ENCODE measurements at places on chromosomes 5 and 9.

GRCh38 chr5:83857341-83857740 is 136.7 kb upstream of the HAPLN1 start:
- DNase-seq = no peak

DNA sequence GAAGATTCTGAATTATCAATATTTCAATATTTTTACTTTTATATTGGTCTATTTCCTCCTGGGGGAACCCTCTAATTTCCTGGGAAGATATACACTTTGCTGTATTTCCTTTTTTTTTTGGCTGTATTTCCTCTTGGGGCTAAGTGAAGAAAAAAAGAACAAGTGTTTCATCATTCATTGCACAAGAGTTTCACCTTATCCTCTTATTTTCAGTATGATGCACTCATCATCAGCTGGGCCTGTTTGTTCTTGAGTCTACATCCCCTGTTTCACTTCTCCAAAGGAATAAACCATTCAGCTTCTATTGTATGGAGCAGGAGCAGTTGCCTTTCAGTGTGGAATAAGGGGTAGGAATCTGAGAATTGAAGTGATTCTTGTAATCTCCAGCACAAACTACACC is 210.8 kb downstream of the FAM170A start:
- DNase-seq = no peak

- peak; percentile 86 for DNase-seq
Observed at GRCh38 chr9:127578952-127579853, 32.9 kb upstream of the STXBP1 start.

- DNase-seq = no peak
Observed at GRCh38 chr9:5994493-5994892, 20.9 kb downstream of the RANBP6 start.

DNA sequence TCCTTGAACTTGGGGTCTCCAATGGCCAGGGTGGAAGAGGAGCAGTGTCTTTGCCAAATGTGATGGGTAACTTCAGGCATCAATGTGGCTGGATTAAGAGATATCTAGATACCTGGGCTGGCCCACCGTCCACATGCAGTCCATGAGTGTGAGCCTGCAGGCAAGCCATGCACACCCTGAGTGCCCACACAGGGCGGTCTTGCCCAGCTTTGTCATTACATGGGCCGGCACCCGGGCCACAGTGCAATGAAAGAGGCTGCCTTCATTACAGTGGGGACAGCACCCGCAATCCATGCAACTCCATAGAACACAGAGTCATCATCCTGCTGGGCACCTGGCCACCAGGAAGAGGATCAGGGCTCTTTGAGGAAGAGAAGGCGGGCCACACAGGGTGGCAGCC is 263.8 kb upstream of the IRX1 start:
- no peak for DNase-seq

GRCh38 chr5:68193481-68194036 is 22.0 kb upstream of the PIK3R1 start:
- DNase-seq = no peak
